ENCODE measurements at places on chromosomes 2 and 18.
A peak's percentile ranks its signal among the peaks of the same experiment; 100 is the strongest.

DNA sequence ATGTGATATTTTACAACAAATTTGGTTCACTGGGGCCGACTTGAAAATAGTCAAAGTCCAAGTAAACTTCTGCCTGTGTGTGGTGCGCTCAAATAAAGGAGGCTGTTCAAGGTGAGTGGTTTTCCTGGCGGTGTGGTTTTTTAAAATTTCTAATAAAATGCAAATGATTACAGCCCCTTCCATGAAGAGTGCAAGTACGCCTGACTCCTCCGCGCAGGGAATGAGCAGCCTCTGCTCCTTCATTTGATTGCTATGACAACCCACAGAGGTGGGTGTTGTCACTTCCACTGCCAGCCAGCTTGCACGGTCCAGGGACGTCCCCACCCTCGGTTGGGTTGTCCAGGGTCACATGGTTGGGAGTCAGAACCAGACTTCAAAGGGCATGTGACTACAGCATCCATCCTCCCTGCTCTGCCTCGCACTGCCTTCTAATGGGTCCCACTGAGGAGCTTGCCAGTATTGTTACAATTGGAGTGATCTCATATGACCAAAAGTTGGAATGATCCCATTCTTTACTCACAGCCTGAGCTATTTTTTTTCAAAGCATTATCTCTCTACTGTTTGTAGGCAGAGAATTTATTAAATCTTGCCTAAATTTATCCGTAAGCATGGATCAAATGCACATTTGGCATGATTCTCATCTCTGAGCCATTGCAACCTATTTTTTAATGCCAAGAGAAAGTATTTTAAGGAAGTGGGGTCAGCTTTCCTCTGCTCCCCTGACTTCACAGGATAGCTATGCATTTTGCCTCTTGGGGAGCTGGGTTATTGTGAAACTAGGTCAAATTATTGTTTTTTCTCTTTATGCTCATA lies 121.3 kb downstream of the AGAP1 start:
- no peak for DNase-seq

- no peak for DNase-seq
Measured at GRCh38 chr2:65686928-65687521, 254.6 kb upstream of the SPRED2 start.

- DNase-seq = no peak
Measured at GRCh38 chr2:153873052-153874048, 1.6 kb downstream of the GALNT13 start.

DNA sequence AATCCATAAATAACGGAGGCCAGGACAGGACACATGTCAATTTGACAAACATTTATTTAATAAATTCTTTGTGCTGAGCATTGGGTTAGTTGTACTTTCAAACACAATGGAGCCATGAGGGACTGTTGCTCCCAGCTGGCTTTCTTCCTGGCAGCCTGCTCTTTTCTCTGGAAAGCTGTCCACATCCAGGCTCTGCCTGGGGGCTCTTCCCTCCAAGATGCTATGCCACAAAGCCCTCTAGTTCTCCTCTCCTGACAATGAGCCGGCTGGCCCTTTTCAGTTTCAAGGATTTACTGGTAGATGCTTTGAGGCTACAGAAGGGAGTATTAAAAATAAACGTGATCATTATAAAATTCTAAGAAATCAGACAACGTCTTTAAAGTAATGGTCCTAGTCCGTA lies 44.1 kb upstream of the SLC14A2 start:
- DNase-seq = no peak

GRCh38 chr2:209917154-209917771 lies 85.2 kb upstream of the RPE start:
- DNase-seq = no peak

GRCh38 chr18:37567994-37568359 lies 2.4 kb upstream of the CELF4 start:
- DNase-seq = no peak

- no peak for DNase-seq
Measured at GRCh38 chr2:33275689-33276444, 200.6 kb upstream of the RASGRP3 start.

DNA sequence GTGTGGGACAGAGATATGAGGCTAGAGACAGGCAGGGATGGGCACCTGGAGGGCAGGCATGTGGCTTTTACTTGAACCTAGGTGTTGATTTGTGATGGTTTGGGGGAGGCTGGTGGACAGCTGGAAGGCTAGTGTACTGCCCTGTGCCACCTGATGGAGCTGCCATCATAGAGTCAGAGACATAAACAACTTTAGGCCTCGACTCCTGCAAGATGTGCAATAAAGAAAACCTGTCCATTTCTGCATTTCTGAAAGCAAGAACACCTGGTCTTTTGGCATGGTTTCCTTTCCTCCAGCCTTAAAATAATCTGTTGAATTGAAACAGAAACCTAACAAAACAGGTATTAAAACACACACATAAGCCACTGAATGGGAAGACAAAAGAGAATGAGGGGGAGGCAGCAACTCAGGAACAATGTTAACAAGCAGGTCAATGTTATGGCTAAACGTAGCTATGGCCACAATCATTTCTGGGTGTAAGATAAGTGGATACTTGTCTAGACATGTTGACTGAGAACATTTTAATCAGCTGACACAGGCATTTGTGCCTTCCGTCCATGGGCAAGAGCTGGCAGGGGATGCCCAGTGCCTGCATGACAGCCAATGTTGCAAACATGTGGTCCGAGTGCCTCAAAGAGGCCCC lies 87.8 kb downstream of the KCTD1 start:
- DNase-seq = peak; percentile 21

DNA sequence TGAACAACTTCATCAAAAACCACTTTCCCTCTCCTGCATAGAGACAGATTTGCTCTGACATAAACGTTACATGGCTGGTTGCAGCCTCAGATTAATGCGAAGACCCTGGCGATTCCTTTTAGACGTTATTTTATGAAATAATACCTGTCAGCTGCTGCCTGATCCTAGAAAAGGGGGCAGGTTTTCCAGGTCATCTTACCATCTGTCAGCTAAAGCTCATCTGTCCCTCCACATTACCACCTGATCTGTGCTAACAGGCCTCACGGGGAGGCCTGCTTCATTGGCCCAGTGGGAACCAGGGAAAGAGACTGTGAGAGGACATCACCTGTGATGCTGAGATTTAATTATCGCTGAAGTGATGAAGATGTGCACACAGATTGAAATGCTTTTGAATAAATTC lies 261.0 kb downstream of the ARHGAP15 start:
- no peak for DNase-seq

GRCh38 chr2:121539750-121540469 lies 9.2 kb downstream of the RNU4ATAC start:
- no peak for DNase-seq

DNA sequence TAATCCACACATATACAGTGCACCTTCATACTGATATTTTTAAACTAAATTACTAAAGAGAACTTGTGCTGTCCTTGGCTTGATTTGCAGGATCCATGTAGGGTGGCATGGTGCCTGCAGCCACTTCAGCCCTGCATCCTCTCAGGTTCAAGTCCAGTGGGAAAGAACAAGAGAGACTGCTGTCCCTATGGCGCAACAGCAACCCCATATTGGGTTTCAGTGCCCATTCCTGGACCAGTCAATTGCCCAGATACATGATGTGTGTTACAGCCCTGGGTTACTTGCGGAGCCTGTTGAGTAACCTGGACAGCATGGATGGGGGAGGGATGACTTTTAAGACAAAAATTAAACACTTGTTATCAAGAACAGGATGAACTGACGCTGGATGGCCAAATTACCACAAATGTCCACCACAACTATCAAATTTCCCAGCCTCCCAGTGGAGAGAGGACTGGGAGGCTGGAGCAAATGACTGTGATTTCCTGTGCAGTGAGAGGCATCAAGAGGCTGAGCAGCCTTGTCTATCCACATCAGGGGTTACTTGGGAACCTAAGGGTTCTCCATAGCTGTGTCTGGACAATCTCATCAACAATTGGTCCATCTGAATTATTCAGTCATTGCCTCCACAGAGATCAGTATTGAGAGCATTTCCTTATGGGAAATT lies 162.0 kb downstream of the CAPN13 start:
- DNase-seq = no peak

GRCh38 chr18:3060667-3061580 lies 48.0 kb upstream of the LPIN2 start:
- no peak for DNase-seq

DNA sequence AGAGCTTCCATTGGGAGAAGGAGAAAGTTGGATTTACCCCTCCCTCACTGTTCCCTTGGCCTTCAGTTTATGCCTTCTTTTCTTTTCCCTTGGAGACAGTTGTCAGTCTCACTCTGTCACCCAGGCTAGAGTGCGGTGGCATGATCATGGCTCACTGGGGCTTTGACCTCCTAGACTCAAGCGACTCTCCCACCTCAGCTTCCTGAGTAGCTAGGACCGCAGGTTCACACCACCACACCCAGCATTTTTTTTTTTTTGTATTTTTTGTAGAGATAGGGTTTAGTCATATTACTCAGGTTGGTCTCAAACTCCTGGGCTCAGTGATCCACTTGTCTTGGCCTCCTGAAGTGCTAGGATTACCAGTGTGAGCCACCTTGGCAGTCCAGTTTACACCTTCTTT lies 49.9 kb downstream of the SLC9A4 start:
- no peak for DNase-seq

GRCh38 chr2:103172821-103173220 lies 411.0 kb downstream of the TMEM182 start:
- no peak for DNase-seq
